ENCODE measurements at places on chromosomes 4 and X.

GRCh38 chr4:156949373-156949814, 22.2 kb downstream of the PDGFC start:
- no peak for DNase-seq

DNA sequence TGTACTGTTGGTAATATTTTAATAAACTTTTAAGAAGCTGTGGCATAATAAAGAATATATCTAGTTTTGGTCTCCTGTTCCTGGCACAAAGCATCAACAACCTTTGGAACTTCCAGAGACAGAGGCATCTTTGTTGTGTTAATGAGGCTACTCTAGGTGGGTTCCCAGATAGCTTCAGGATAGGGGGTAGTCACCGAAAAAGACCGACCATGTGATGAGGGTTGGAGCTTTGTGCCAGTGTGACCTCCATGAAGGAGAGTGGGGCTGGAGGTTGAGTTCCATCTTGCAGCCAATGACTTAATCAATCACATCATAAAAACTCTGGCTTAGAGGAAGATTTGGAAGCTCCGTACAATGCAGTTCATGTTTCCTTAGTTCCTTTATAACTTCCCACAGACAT, 9.9 kb downstream of the PPAT start:
- DNase-seq: no peak

DNA sequence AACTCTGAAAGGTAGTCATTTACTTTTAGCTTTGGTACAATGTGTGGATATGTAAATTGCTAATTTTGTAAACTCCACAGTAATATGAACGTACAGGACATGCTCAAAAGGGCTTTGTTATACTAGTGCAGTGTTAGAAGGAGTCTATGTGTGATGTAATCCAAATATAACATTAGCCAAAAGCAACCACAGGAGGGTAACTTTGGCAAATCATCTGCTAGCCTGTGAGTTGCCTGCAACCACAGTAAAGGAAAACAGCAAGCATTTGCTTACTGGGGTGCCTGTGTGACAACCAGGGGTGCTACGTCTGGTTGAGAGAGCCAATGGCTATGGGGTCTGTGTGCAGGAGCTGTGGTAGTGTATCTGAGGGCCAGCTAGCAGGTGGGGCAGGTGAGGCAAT, 245.8 kb downstream of the ADAMTS3 start:
- no peak for DNase-seq

GRCh38 chr4:12963291-12963690, 520.8 kb downstream of the RAB28 start:
- no peak for DNase-seq

- DNase-seq: peak; percentile 15
Observed at GRCh38 chrX:129522184-129523078, 859 bp downstream of the SMARCA1 start.

GRCh38 chr4:33218238-33218637, 2498.1 kb downstream of the PCDH7 start:
- DNase-seq: no peak

DNA sequence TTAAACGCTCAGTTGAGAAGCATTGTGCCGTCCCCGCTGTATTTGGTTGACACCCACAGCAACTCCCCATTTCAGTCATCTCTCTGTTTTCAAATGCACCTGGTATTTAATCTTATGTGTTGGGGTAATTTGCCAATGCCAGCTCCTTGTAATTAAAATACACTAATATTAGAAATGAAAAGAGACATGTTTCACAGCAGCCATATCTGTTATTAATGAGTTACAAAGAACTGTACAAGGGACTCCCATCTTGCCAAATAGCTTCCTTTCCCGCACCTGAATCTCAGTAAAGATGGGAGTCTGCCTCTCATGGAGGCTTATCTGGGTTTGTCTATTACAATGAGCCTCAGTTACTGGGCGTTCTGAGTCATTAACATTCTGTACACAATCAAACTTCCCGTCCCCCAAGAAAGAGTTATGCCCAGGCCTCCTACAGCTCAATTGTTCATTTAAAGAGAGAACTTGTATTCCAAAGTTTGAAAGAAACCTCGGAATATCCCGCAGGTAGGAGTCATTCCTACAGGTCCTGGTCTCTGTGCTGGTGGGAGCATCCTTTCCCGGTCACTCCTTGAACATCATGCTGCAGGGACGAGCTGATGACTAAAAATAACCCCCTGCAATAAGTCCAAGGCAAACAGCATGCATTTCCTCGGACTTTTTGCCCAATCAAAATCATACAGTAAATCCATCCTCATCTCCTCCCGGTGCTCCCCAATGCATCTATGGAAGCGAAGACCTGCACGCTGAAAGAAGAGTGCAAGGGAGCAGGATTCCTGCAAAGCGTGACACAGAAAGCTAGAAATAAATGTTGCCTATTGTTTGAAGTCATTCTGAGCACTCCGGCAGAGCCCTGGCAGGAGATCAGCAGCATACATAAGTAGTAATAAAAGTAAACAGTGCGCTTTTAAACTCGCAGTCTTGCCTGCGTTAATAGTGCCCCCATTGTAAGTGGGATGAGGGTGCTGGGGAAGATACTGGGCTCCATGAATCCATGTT, 926 bp downstream of the NDP start:
- no peak for DNase-seq

DNA sequence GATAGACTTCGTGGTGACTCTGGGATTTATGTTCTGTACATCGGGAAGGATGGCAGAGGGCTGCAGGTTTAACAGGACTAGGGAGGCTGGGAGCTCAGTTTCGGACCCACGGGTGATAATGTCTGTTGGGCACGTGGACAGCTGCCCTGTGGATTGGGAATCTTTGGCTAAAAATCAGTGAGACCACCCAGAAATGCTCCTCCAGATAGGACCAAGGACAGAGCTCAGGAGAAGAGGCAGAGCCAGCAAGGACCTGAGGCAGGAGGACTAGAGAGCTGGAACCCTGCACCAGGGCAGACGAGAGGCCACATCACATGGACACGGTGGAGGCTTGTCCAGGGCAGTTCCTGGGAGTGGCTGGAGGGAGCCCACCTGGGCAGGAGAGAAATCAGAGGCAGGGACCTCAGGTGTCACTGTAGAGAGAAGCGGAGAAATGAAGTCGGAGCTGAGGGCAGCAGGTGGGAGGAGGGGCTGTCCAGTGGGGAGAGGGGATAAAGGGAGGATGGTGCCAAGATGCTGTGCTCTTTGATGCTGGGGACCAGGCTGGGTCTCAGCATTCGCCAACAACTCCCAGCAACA, 79.2 kb downstream of the CPZ start:
- no peak for DNase-seq

DNA sequence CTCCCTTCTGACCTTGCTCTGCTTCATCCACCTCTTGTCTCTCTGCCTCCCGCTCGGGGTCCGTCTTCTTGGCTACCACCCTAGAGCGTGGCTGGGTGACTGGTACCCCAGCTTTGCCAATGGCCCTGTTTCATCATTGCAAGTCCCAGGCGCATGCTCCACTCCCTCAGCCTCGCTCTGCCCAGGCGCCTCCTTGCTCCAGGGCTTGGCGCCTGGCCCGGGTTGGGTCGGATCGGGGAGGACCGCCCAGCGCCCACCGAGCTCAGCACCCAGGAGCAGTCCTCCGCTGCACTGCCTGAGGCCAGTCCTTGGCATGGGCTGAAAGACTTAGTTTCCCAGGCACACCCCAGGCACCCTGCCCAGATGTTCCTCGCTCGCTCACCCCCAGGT, 577 bp downstream of the BGN start:
- DNase-seq: no peak

DNA sequence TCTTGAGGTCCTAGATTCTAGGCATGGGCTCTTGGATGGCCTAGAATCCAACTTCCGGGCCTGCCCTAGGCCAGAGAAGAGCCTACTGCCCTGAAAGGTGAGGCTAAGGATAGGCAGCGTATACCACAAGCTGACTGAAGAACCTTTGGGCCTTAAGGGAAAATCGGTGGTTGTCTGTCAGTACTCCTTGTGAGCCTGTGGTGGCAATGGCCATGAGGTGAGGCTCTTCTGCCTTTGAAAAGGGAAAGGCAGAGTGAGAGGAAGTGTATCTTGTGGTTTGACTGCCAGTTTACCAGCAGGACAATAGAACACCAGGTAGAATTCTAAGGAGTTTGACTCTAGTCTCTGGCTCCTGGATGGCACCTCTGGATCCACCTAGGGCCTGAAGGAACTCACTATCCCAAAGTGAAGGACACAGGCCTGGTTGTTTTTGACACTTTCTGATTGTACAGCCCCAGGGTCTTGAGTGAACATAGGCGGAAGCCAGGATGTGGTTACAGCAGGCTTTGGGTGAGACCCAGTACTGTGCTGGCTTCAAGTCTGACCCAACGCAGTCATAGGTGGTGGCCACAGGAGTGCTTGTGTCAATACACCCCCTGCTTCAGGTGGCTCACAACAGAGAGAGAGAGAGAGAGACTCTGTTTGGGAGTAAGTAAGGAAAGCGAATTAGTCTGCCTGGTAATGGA, 20.9 kb downstream of the ITIH6 start:
- DNase-seq: no peak

GRCh38 chr4:73614311-73614867, 5.8 kb downstream of the RASSF6 start:
- DNase-seq: no peak

- DNase-seq: no peak
Observed at GRCh38 chr4:78704981-78705683, 71.0 kb upstream of the BMP2K start.

- DNase-seq: no peak
Observed at GRCh38 chrX:123878252-123878721, 18.4 kb downstream of the XIAP start.

GRCh38 chr4:57418133-57418532, 307.9 kb upstream of the IGFBP7 start:
- no peak for DNase-seq

GRCh38 chr4:8152865-8153257, 5.8 kb downstream of the ABLIM2 start:
- DNase-seq: no peak

DNA sequence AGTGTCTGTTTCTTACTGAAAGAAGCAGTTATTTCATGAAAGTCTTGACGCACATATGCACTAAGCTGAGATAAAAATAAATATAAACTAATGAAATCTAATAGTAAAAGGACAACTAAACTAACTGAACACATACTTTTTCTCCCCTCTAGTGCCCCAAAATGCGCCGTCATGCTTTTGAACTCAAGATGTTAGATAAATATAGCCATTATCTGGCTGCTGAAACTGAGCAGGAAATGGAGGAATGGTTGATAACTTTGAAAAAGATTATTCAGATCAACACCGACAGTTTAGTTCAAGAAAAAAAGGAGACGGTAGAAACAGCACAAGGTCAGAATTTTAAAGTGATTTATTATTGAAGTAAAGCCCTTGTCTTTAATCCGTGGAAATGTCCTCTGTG, 70.2 kb downstream of the DOCK11 start:
- DNase-seq: no peak

DNA sequence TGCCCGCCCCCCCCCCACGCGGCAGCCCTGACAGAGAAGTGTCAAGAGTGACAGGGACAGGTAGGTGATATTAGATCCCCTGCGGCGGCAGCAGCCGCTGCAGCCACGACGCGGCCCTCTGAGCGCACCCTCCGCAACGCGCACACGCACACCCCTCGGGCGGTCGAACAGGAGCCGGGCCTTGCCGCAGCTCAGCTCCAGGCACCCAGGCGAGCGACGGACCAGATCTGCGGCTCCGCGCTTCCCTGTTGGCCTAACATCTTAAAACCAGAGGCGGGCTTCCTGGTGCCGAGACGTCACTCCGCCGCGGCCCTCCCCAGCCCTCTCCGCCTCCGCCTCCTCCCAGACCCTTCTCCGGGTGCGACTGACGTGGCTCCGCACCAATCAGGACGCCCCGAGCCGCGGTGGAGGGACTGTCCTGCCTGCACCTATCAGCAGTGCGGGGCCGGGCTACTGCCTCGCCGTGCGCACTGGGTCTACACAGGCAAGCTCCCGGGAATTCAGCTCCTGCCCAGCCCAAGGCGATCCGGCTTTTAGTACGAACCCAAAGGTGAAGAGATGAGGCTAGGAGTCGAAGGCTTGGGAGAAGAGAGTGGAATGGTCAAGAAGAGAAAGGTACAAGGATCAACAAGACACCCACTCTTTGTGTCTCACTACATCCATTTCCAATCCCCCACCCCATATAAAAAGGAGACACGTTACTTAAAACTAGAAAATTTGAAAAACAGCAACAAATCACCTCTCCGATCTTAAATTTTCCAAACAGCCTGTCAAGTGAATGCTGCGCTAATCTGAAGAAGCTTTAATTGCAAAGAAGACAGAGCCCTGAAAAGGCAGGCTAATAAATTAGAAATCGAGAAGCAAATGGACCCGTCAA, at the start of gene PITX2:
TSS of gene PITX2 (minus strand) at position 237 of the 877 bp plus-strand sequence. CDS start 617 bp downstream, outside the sequence.
- DNase-seq: no peak

DNA sequence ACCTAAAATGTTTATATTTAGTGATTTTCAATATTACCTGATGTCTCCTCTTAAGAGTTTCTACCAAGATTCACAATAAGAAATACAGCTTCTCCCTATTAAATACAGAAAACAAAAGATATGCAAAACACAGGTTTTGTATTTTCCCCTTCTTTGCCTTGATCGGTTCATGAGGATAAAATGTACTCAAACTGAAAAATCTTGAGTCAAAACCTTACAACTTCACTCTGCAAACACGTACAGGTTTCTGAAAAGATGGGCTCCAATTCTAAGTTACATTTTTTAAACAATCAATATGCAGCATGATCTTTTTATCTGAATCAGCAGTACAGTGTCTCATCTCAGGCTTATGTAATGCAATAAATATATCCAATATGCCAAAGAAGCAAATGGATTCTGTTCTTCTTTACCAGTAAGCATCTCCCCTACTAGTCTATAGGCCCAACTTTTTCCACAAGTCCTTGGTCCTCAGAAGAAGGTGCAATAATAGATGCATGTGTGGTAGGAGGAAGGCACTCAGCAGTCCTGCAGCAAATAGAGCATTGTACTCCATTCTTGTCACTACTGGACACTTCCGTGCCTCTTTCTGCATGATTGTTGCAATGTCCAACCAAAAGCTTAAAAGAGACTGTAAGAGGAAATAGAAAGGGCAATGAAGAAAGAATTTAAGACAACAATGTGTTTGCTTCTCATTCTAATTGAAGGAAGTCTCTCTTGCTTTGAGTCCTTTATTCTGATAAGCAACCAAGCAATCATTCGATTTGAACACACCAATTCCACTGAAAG, 3.2 kb downstream of the MAPK10 start:
- no peak for DNase-seq

- no peak for DNase-seq
Observed at GRCh38 chrX:107542500-107542899, 85.8 kb upstream of the PRPS1 start.

DNA sequence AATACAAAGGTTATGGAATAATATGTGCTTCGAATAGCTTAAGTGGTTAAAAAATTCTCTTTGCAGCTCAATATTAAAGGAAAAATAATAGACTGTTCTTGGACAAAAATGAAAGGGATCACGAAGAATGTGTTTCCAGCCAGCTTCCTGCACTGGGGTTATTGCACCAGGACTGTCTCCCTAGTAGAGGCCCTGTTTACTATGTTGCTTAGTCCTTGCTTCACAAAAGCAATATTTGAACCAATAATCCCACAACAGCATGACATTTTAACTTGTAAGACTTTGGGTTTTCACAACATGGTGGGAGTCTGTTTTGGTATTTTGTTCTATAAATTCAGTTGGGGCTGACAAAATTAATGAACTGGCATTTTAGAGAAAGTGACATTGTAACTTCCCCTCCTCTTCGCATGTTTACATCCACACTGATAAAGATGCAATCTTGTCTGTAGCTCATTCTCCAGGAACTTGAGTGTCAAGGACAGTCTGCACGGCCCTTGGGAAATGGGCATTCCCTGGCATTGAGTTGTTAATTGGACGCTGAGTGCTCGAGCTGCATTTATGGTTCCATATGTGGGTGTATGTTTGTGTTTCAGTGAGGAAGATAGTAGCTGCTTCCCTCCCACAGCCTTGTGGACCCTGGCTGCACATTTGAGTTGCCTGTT, 39.0 kb downstream of the SHROOM2 start:
- DNase-seq: no peak

GRCh38 chr4:109801895-109802319, at the start of gene CFI:
Gene CFI, minus strand, starts transcription at chr4:109801999. Its CDS starts 28 bp downstream, at chr4:109801971.
- DNase-seq: no peak

- DNase-seq: no peak
Observed at GRCh38 chr4:61049018-61049417, 151.1 kb upstream of the ADGRL3 start.

Data from NCI-H446 (cell line).